ENCODE measurements at places on chromosomes 5 and 9.

DNA sequence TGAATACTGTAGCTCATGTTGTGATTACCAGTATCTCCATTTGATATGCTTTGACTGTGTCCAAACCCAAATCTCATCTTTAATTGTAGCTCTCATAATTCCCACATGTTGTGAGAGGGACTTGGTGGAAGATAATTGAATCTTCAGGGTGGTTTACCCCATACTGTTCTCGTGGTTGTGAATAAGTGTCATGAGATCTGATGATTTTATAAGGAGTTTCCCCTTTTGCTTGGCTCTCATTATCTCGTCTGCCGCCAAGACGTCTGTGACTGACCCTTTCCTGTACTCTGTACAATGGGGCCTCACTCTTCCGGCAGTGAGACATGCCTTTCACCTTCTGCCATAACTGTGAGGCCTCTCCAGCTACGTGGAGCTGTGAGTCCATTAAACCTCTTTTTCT, 59.3 kb downstream of the TRIO start:
- no peak for DNase-seq

- no peak for DNase-seq
Observed at GRCh38 chr5:121982146-121982892, 20.5 kb downstream of the SRFBP1 start.

GRCh38 chr5:122772446-122772845, 2.4 kb upstream of the SNX2 start:
- DNase-seq: no peak

DNA sequence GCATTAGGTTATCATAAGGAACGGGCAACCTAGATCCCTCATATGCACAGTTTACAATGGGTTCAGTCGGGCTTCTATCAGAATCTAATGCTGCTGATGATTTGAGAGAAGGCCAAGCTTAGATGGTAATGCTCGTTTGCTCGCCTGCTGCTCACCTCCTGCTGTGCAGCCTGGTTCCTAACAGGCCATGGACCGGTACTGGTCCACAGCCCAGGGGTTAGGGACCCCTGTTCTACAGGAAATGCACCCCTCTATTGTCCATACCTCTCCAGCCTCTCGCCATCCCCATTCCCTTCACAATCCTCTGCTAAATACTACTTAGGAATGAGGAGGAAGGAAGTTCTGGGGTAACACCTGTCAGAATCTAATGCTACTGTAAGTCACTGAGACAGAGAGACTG, 75.1 kb downstream of the OXCT1 start:
- no peak for DNase-seq

- DNase-seq: no peak
Observed at GRCh38 chr5:42242881-42243485, 180.3 kb upstream of the GHR start.

DNA sequence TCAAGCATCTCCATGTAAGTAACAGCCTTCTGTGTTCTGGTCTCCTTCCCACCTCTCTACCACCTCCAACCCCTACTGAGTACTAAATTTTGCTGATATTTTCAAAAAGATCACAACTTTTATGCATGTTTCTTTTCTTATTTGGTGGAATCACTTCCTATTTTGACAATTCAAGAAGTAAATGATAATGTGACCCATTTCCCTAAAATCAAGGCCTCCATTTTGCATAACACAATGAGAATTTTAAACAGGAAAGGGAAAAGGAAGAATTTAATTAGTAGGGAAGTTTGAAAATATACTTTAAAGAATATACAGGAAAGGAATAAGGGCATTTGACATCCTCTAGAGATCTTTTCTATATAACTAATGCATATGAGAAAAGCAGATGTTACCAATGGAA, 212.9 kb upstream of the RASA1 start:
- no peak for DNase-seq

GRCh38 chr9:82599336-82599949, 463.5 kb downstream of the RASEF start:
- no peak for DNase-seq

- DNase-seq: no peak
Observed at GRCh38 chr5:963673-964531, 44.7 kb upstream of the NKD2 start.

GRCh38 chr5:89457411-89458331, 574.7 kb upstream of the MEF2C start:
- DNase-seq: peak; percentile 19

Data from H54 (cell line).